Uterus (tissue), 4 donors: ENCODE measurements at places on chromosomes 5 and 9.
A peak's percentile ranks its signal among the peaks of the same experiment; 100 is the strongest.

- DNase-seq: no peak
Observed at GRCh38 chr9:89668216-89668865, 63.5 kb downstream of the GADD45G start.

DNA sequence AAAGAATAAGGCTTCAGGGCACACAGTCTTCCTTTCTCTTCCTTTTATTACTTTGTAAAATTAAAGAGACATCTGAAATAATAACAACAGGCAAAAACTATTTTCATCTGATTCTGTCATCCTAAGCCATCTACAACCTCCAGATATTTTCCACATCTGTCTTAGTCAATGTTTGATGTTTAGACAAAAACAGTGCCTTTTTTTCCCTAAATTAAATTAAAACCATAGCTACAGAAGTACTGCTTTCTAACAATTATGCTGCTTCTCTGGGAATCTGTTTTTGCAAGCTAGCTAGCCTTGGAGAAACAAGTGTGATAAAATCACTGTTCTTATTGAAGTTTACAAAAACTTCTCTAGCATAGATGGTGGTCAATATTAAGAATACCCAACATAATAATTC, 95.4 kb downstream of the KIAA0825 start:
- no peak for DNase-seq

DNA sequence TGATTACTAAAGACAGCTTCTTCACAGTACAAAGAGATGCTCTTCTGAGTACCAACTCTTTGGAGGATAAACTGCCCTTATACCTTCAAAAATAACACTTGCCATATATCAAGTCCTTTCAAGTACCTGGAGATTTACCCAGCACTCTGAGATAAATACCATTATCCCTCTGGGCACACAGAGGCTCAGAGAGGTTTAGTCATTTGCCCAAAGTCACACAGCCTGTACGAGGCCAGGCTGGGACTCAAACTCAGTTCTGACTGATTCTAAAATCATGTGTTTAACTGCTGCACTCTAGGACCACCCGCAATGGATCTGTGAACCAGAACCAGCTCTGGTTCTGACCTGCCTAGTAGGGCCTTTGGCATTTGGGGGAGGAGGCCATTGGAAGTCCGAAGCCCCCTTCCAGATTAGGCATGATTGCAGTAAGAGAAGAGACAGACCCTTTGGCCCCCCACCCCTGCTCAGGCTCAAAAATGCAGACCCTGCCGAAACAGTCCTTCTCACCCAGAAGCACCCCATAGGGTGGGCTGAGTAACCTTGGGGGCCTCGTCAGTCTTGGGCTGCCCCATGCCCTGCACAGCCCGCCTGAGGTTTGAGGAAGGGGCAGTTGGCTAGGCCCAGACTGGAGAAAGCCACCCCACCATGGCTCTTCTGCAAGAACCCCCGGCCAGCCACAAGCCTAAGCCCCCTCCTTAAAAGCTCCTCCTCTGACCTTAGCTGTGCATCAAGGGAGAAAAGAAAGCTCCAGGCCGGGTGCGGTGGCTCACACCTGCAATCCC, 32.8 kb upstream of the IL17B start:
- DNase-seq: no peak

- DNase-seq: no peak
Observed at GRCh38 chr5:116912221-116912620, 337.6 kb upstream of the SEMA6A start.

DNA sequence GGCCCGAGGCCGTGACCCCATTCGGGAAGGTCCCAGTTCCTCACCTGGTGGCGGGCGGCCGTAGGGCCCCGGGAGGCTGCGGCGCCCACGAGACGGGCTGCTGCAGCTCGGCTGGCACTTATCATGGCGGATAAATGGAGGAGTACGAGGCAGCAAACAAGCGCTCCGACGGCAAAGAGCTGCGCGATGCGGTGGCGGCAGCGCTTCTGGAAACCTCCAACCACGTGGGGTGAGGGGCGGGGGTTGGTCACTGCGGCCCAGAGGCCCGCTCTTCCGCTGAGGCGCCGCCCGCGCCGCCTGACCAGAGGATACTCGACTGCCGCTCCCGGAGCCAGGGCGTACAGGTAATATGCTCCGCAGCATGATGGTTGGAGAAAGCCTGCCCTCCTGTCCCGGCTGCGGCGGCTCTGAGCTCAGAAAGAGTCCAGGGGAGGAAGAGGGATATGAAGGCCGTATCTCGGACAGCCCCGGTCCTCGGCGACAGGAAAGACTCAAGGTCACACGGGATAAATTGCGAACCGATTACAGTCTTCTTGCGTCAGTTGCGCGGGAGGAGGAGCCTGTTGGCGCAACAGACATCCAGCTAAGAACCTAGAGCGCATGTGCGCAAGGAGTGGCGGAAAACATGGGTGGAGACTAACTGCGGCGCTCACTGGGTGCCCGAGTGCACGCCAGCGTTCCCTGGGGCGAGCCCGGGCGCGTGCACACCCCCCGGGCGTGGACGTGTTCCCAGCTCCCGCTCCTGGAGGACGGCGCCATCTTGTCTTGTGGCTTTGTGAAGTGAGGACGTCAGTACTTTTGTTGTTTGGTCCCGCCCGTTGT, at the start of gene HSPA9:
Gene HSPA9 (minus strand): TSS at position 208 of the 822 bp plus-strand sequence. CDS start 83 bp downstream, at position 125.
- peak; percentile 99 for DNase-seq

- DNase-seq: no peak
Observed at GRCh38 chr9:136244122-136244968, 1.3 kb downstream of the QSOX2 start.

DNA sequence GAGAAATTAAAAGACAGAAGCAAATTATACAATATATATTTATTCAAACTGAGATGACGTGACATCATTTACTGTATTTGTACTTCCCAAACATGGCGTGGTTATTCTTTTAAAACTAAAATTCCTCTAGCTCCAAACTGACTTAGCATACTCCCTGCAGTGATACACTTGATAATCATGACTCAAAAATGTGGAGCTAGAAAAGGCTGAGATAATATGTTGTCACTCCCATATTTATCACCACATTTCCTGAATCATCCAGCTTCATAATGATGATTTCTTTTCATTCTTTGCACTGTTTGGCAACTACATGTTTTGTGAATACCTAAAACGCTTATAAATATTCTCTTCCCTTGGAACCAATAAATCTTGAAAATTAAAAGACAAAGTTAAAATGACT, 341.0 kb downstream of the EBF1 start:
- DNase-seq: no peak

- no peak for DNase-seq
Observed at GRCh38 chr9:31103836-31104235, 1280.6 kb upstream of the ACO1 start.

GRCh38 chr5:80101993-80102392, 66.8 kb downstream of the THBS4 start:
- no peak for DNase-seq

DNA sequence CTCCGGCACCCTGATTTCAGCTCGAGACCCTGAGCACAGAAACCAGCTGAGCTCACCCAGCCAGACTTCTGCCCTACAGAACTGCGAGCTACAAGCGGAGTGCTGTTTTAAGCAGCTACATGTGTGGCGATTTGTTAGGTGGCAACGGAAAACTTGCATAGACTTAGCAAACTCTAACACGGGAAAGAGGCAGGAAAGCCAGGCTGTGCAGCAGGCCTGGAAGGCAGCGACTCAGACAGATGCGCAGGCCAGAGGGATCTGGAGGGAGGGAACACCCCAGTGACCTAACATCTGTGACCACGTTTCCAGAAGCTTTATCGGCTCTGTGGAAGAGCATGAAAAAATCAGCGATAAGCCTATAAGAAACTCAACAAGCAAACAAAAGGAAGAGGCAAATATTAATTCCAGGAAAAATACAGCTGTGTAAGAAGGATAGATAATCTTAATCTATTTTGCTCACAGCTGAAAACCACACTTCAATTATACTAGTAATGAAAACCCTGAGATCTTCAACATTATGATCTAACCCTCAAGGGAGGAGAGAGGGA, 11.0 kb downstream of the UBAC1 start:
- no peak for DNase-seq

DNA sequence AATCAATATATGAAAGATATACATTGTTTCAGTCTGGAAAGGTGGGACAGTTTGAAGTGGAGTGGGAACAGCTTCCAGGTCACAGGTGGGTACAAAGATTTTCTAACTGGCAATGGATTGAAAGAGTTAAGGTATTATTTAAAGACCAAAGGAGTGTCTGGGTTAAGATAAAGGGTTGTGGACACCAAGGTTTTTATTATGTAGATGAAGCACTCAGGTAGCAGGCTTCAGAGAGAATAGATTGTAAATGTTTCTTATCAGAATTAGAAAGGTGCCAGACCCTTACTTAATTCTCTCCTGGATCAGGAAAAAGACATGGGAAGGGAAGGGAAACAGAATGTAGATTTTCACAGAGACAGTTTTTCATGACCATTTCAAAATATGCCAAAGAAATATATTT, 1174.8 kb downstream of the MAT2B start:
- DNase-seq: no peak

DNA sequence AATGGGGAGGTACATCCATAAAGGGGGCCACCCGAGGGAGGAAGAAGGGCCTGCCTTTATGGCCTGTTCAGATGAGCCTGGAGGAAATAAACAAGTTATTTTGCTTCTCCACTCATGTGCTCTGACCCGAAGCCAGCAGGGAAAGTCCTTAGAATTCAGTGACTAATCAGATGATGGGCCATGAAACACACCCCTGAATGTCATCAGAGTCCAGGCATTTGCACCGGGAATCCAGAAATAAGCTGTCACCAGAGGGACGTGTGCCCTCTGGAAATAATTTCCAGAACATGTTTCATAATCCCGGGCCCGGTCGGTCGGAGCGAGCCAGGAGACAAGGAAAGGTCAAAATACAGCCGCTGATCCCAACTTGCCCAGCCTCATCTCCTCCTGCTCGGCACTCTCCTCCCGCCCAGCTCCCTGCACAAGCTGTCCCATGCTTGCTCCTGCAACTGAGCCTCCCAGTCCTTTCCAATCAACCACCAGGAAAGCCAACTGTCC, 73.6 kb upstream of the ZNF622 start:
- peak; percentile 59 for DNase-seq

GRCh38 chr5:111752426-111752965, 4.5 kb downstream of the NREP start:
- no peak for DNase-seq
